Occipital lobe (tissue), 3 donors: ENCODE measurements at places on chromosomes 11 and 22. TPM values are rescaled to one million over a fixed set of nuclear protein-coding genes. Genes with fewer than 3 reads are reported as not detected.

GDPD5 gene
- total RNA-seq: 9.8 TPM

DNA sequence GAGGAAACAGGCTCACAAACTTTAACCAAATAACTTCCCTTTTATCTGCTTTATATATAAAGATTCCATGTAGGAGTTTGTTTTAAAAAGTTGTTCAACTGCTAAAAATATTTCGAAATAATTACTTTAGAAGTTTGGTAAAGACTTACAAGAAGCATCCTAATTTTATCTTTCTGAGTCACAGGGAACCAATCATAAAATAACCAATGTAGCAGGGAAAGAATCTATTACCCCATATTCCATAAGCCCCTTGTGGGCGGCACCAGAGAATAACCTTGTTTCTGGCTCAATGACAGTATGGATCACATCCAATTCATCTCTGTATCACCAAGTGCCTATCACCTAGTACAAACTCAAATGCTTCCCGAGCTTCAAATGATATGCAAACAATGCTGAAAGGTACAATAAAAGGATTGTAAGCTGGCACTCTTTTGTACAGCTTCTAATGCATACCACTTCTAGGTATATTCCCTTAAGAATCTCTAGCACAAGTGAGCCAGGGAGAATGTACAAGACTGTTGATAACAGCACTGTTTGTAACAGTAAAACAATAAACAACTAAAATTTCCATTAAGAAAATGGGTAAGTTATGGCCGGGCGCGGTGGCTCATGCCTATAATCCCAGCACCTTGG lies 158.4 kb downstream of the ATG16L2 start:
- no peak for DNase-seq

DNA sequence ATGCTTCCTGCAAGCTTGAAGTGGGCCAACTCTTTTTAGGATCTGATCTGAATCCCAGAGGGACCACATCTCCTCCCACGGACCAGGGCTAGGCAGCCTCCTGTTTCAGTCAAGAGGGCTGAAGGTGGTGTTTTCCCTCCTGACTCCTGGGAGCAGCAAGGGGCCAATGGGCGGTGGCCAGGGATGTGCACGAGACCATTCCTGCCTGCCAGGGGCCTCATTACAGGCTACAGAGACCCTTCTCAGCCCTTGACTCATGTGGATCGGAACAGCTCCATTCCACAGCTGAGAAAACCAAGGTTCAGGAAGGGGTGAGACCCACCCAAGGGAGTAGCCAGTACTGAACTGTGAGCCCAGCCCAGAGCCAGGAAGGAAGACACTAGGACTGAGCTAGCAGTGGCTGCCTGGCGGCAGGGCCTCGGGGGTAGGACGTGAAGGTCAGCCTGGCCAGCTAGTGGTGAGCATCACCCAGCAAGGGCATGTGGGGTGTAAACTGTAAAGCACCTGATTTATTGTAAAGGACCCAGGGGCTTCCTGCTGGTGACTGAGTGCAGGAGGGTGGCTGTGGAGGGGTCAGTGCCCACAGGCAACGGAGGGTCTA lies 3.4 kb upstream of the P2RY6 start:
- no peak for DNase-seq

GRCh38 chr11:72998676-72999075 lies 143.4 kb downstream of the FCHSD2 start:
- DNase-seq: no peak
